ENCODE measurements at places on chromosomes 2 and 18.
A peak's percentile ranks its signal among the peaks of the same experiment; 100 is the strongest.

- DNase-seq, result no peak
Measured at GRCh38 chr2:222025881-222026271, 272.9 kb downstream of the PAX3 start.

- no peak for DNase-seq
Measured at GRCh38 chr2:215743066-215743465, 270.3 kb downstream of the MREG start.

DNA sequence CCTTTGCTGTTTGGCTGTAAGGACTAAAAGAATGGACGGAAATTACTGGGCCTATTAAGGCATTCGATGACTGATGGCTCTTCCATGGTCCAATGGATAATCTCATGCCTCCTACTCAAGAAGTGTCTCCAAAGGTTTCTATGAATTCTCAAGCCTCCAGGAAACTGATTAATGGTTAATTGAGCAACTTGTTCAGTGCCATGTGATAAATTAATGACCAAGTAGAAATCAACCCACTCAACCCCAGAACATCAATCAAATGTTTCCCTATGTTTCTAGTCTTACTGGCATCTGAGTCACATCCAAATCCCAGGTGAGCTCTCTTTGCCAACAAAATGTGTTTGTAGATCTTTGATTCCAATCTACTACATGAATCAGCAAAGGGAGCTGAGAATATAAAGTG, 103.6 kb downstream of the NXPH2 start:
- DNase-seq, result no peak

DNA sequence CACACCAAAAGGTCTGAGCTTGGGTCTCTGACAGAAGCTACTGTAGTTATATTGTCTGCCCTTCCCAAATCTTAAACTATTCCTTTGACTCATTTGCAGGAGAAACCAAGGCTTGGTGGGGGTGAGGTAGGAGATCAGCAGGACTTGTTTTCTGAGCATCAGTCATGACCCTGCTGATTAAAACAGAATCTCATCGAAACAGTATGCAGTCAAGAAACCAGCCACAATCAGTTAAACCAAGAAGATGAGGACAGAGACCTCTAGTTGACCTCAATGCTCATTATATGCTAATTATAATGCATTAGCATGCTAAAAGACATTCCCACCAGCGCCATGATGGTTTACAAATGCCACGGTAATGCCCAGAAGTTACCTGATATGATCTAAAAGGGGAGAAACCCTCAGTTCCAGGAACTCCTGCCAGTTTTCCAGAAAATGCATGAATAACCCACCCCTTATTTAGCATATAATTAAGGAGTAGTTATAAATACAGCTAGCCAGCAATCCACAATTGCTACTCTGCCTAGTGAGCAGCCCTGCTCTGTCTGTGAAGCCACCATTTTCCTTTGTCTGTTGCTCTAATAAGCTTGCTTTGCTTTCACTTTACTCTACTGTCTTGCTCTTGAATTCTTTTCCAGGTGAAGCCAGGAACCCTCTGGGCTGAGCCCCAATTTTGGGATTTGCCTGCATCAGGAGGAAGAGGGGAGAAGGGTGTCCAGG, 26.7 kb downstream of the DSC3 start:
- no peak for DNase-seq

- no peak for DNase-seq
Measured at GRCh38 chr2:159710601-159711180, 1.6 kb upstream of the MARCHF7 start.

GRCh38 chr2:203626952-203627681, 79.3 kb upstream of the CD28 start:
- DNase-seq, result no peak

GRCh38 chr2:190649798-190650390, 1.0 kb downstream of the NAB1 start:
- no peak for DNase-seq

GRCh38 chr2:74387346-74387745, 7.2 kb upstream of the DCTN1 start:
- no peak for DNase-seq

DNA sequence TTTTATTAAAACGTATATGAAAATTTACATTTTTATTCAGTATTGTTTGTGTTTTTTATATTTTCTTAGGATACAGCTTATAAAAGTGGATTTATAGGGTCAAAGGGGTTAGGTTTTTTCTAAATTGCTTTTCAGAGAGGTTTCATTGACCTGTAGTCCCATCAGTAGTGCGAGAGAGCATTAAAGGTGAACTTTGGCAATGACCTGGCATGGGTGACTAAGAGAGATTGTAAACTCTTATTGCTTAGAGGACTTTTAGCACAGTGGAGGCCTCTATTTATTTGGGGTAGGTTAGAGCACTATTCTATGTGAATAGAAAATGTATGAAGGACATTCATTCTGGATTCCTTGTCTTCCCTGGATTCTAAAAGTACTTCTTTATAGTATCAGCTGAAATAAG, 16.0 kb upstream of the TNP1 start:
- no peak for DNase-seq

GRCh38 chr2:124875627-124876244, 850.6 kb downstream of the CNTNAP5 start:
- no peak for DNase-seq

DNA sequence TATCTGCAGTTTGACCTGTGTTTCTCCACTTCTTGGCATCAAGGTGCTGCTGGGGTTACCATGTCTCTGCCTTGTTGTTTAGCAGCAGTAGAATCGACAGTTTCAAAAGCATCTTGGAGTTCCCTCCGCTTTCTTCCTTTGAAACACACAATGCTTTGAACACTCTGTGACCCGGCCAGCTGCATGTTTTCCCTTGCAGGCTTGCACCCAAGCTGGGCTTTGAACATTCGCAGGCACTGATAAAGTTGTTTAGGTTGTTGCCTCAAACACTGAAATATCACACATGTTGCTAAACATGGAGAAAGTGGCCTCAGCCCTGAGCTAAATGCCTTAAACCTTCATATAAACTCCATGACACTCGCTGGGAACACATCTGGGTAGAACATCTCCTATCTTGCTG, 251.7 kb downstream of the TSN start:
- DNase-seq, result no peak

DNA sequence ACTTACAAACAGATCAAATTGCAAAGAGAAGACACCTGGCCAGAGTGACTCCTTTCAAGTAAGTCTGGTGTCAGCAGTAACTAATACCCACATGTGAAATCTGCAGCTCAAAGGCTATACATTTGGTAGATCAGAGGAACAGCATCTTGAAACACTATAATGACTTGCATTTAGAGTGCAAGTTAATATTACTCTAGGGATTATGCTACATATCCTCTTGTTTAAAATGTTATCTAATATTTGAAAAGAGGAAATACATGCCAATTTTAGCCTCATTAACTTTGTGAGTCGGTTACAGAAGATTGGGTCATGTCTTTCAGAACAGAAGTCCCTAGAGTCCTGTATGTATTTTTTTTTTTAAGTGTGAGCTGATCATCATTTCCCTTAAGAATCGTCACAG, 15.2 kb downstream of the LANCL1 start:
- DNase-seq, result no peak

DNA sequence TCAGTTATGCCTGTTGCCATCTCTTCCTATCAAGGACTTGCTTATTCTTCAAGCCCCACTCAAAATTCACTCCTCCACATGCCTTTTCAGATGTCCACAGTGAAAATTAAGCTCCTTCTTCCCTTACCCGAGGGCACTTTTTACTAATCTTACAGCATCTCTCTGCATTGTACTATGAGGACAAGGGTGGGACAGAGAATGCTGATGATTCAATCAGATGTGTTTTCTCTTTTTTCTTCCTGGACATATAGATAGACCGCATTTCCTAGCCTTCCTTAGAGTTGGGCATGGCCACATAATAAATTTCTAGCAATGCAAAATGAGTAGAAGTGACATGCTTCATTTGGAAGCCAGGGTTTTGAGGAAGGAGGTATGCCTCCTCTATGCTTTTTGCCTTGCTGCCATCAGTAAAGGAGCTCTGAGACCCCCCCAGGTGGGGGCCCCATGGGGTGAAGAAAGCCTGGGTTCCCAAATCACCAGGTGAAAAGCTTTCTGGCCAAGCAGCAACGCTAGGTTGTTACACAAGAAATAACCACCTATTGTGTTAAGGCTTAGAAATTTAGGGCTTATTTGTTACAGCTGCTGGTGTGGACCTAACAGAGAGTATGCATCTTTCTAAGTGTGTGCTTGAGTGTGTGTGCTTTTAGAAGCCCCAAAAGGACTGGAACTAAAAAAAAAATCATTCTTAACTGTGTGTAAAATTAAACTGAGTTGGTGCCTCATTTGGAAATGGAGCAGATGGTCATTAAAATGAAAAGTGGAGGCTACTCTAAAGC, 424.5 kb downstream of the STK39 start:
- DNase-seq, result no peak

- peak; percentile 35 for DNase-seq
Measured at GRCh38 chr2:16773080-16773713, 107.6 kb upstream of the CYRIA start.

DNA sequence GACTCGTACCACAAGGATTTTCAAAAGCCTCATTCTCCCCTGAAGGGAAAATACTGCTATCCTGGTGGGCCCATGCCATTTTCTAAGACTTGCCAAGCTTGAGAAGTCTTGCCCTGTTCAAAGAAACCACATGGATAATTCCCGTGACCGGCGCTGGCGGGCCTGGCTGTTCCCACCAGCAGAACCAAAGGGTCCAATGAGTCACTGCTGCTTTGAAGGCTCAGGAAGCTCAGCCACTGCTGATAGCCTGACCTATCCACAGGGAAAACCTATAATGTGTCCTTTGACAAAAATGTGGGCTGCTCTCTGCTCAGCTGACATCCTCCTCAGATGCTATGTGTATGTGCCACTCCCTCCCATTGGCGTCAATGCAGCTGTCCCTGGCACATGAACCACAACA, 137.9 kb upstream of the RAB12 start:
- DNase-seq, result no peak

DNA sequence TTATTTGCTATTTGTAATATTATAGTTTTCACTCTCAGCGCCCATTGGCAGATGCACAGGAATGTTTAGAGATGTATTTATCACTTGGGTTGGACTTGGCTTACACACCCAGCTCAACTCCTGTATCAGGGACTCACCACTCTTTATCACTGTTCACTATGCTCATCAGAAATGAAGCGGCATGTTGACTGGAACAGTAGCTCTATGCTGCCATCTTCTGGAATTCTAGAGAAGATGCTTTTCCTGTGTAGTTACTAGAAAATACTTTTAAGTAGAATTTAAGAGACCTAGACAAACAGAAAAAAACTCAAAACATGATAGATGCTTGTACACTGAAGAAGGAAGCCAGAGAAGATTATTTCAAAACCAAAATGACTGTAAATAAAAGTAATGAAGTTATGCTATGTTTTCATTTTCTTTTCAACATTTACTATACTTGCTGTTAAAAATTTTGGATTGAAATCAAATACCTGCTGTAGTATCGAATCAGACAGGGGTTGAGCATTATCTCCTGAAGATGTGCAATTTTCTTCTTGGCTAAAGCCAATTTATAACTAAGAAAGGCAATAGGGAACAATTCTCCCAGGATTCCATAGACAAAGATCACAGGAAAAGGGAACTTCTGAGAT, 47.4 kb upstream of the NXPH2 start:
- peak; percentile 12 for DNase-seq

- no peak for DNase-seq
Measured at GRCh38 chr2:86037141-86037794, 68.4 kb downstream of the POLR1A start.

GRCh38 chr2:11809586-11810236, 63.3 kb downstream of the LPIN1 start:
- no peak for DNase-seq

- DNase-seq, result no peak
Measured at GRCh38 chr2:67036444-67036843, 360.7 kb upstream of the ETAA1 start.

- no peak for DNase-seq
Measured at GRCh38 chr18:79695269-79695668, 15.7 kb downstream of the CTDP1 start.
